Tibial nerve (tissue), 4 donors: ENCODE measurements at places on chromosomes 6 and 20. TPM values are rescaled to one million over a fixed set of nuclear protein-coding genes. Genes with fewer than 3 reads are reported as not detected.

COL12A1 gene
- total RNA-seq, result 262 TPM

CDH26 gene
- total RNA-seq, result 2.5 TPM

AVP gene
- not detected for total RNA-seq

LY6G6D gene
- total RNA-seq, result not detected

DNA sequence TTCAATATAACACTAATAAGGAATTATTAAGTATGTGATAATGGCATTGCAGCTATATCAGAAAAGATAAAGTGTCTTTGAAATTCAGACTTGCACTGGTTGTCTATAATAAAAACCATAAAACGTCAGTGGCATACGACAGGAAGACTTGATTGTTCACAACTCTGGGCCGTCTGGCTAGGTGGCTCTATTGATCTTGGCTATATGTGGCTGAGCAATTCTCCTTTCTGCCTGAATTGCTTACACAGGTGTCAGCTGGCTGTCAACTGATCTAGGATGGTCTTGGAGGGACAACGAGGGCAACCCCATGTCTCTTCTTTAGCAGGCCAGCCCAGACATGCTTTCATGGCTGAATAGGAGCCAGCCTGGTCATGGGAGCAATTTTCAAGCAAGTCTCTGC, 359.1 kb downstream of the QKI start:
- H3K4me3 ChIP-seq, result no peak overlapping the region
- H3K27me3 ChIP-seq, result no peaks in the 10 kb centered on the region
- no peak for DNase-seq
- H3K4me1 ChIP-seq, result no peaks in the 10 kb centered on the region
- no peaks in the 10 kb centered on the region for H3K36me3 ChIP-seq
- no peak overlapping the region for H3K27ac ChIP-seq

GRCh38 chr20:17956099-17956685, 12.4 kb downstream of the SNX5 start:
- no peak for DNase-seq
- H3K36me3 ChIP-seq, result peaks cover 5% of the 10 kb centered on the region
- no peak overlapping the region for H3K27ac ChIP-seq
- peaks cover 44% of the 10 kb centered on the region for H3K4me1 ChIP-seq

- no peak overlapping the region for H3K4me3 ChIP-seq
- H3K36me3 ChIP-seq, result no peaks in the 10 kb centered on the region
- H3K27me3 ChIP-seq, result no peaks in the 10 kb centered on the region
- no peaks in the 10 kb centered on the region for H3K4me1 ChIP-seq
- no peak overlapping the region for H3K27ac ChIP-seq
These were observed 102.3 kb upstream of the ZNF217 start for GRCh38 chr20:53695797-53696527.

- H3K27me3 ChIP-seq, result no peaks in the 10 kb centered on the region
- no peak for DNase-seq
- H3K27ac ChIP-seq, result no peak overlapping the region
- no peak overlapping the region for H3K4me3 ChIP-seq
These were observed 139.4 kb upstream of the ID4 start for GRCh38 chr6:19697744-19698290.

DNA sequence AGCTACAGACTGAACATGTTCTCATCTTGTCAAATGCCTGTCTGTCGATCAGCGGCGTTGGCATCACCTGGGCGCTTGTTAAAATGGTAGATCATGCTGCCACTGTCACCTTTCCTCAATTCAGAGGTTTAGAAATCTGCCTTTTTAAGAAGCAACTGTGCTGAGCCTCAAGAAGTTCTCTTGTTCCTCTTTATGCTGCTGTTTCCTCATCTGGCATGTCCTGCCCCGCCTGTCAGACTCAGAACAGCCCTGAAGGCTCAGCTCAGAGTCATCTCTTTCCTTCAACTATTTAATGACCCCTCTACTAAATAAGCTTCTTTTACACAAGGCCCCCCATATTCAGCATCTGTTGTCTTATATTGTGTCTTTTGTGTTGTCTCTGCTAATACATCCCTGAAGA, 368.2 kb downstream of the EPM2A start:
- H3K4me3 ChIP-seq, result no peak overlapping the region
- H3K27me3 ChIP-seq, result no peaks in the 10 kb centered on the region
- no peak overlapping the region for H3K27ac ChIP-seq
- DNase-seq, result no peak

- H3K36me3 ChIP-seq, result no peaks in the 10 kb centered on the region
- no peak overlapping the region for H3K4me3 ChIP-seq
- H3K27ac ChIP-seq, result no peak overlapping the region
These were observed 248.8 kb downstream of the SOD2 start for GRCh38 chr6:159444056-159444760.

- H3K27me3 ChIP-seq, result no peaks in the 10 kb centered on the region
- H3K4me1 ChIP-seq, result no peaks in the 10 kb centered on the region
- H3K36me3 ChIP-seq, result no peaks in the 10 kb centered on the region
- H3K27ac ChIP-seq, result no peak overlapping the region
- DNase-seq, result no peak
These were observed 59.7 kb upstream of the SNX9 start for GRCh38 chr6:157763129-157763903.

DNA sequence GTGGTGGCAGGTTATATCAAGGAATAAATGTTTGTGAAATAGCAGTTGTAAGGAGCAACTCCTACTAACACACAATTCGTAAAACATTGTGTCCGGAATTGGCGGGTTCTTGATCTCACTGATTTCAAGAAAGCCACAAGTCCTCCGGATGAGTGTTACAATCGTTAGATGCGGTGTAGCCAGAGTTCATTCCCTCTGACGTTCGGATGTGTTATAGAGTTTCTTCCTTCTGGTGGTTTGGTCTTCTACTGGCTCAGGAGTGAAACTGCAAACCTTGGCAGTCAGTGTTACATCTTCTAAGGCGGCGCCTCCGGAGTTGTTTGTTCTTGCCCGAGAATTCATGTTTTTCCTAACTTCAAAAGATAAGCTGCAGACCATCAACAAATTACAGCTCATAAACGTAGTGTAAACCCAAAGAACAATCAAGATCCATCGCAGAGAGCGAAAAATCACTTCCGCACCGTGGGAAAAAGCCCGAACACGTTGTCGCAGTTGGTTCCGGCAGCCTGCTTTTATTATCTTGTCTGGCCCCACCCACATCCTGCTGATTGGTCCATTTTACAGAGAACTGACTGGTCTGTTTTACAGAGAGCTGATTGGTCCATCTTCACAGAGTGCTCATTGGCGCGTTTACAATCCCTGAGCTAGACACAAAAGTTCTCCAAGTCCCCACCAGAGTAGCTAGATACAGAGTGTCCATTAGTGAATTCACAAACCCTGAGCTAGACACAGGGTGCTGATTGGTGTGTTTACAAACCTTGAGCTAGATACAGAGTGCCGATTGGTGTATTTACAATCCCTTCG, 58.2 kb downstream of the TRIM27 start:
- DNase-seq, result no peak
